Activated B cell treated with CpG ODN at 0.5 μM for 24 hours (primary cell): ENCODE measurements at places on chromosomes 1 and 21. TPM values are rescaled to one million over a fixed set of nuclear protein-coding genes. Genes with fewer than 3 reads are reported as not detected.

The MX2 gene
- 32.6 and 34.4 TPM in 2 replicates for total RNA-seq

- H3K4me1 ChIP-seq, result no peaks in the 10 kb centered on the region
- H3K27ac ChIP-seq, result no peak overlapping the region
- no peak for DNase-seq
These were observed 545.2 kb downstream of the LTN1 start for GRCh38 chr21:28447462-28447861.

The USH2A gene
- not detected in 2 replicates for total RNA-seq

The DAB1 gene
- not detected in 2 replicates for total RNA-seq

- peak overlapping the region; percentile 2 for H3K27ac ChIP-seq
- peaks cover 68% of the 10 kb centered on the region for H3K36me3 ChIP-seq
- no peaks in the 10 kb centered on the region for H3K27me3 ChIP-seq
- no peak for DNase-seq
- H3K4me3 ChIP-seq, result no peak overlapping the region
- H3K4me1 ChIP-seq, result peaks cover 2% of the 10 kb centered on the region
These were observed 25.5 kb upstream of the PSMG1 start for GRCh38 chr21:39208624-39209333.

- H3K27ac ChIP-seq, result peak overlapping the region; percentile 72
- DNase-seq, result peak; percentile 80
- H3K4me3 ChIP-seq, result peak overlapping the region; percentile 80
- peaks cover 17% of the 10 kb centered on the region for H3K36me3 ChIP-seq
- H3K27me3 ChIP-seq, result no peaks in the 10 kb centered on the region
These were observed 5.7 kb downstream of the KRTCAP2 start for GRCh38 chr1:155167166-155168104.

DNA sequence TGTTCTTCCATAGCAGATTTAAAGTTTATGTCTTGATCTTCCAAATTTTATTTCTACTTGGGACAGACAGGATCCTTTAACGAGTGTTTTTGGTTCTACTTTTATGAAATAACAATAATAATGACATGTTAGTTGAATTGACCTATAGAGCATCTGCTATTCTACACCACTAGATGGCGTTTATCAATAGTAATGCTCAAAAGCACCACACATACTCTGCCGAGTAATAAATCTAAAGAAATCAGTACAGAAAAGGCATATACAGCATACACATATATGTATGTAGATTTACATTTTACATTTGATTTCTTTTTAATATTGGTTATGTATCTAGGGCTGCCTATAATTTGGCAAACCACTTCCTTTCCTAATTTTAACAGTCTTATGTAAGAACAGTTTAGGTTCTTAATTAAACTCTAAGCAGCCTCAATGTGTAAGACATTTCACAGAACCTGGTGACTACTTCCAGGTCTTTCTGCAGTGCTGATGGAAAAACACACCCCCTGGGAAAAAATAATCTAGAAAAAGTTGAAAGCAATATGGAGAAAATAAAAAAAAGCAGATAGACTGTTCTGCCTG, 5.9 kb upstream of the SIPA1L2 start:
- no peak overlapping the region for H3K27ac ChIP-seq
- H3K36me3 ChIP-seq, result no peaks in the 10 kb centered on the region
- no peak overlapping the region for H3K4me3 ChIP-seq
- H3K4me1 ChIP-seq, result peaks cover 1% of the 10 kb centered on the region
- H3K27me3 ChIP-seq, result peaks cover 11% of the 10 kb centered on the region

DNA sequence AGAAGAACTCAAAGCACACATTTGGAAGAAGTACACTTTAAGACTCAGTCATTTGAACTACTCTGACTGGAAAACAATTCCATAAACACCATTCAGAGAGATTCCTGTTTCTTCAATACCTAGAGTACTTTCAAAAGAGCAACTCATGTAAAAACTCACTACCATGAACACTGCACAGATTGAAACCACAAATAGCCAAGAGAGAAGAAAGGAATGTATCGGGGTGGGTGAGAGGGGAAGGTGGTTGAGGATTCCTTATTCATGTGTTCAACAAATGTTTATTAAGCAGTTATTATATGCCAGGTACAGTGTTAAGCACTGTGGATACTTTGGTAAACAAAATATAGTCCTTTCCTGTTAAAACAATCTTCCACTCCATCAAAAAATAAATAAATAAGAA, 64.7 kb downstream of the NRIP1 start:
- H3K36me3 ChIP-seq, result peaks cover 19% of the 10 kb centered on the region
- no peak for DNase-seq
- peaks cover 35% of the 10 kb centered on the region for H3K4me1 ChIP-seq
- no peaks in the 10 kb centered on the region for H3K27me3 ChIP-seq
- H3K4me3 ChIP-seq, result no peak overlapping the region

The CAPN8 gene
- total RNA-seq, result not detected in 2 replicates

DNA sequence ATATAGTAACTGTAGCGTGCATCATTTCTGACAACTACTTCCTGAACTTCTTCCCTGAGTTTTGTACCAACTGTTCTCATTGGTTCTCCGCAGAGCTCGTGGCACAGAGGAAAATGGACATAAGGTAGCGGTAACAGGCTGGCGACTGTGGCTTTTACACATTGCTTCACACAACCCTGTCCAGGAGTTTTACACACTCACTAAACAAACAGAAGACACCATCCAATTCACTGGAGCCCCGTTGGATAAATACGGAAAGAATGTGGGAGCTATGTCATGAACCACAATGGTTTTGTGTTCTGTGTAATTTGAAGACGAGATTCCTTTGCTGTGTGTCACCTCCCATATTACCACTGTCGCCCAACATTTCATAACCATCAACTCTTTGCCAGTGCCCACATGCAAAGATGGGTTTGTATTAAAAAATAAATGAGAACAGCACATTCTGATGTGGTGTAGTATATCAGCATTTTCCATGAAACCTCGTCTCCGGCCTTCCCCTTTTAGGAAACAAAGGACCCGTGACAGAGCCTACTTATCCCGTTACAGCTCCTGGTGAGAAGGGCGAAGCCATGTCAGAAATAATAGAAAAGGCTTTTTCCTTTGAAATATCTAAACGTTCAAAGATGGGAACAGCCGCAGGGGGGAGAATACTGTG, 47.4 kb upstream of the ENAH start:
- H3K36me3 ChIP-seq, result no peaks in the 10 kb centered on the region
- no peak for DNase-seq
- H3K27me3 ChIP-seq, result peaks cover 2% of the 10 kb centered on the region
- no peak overlapping the region for H3K4me3 ChIP-seq
- H3K4me1 ChIP-seq, result no peaks in the 10 kb centered on the region

DNA sequence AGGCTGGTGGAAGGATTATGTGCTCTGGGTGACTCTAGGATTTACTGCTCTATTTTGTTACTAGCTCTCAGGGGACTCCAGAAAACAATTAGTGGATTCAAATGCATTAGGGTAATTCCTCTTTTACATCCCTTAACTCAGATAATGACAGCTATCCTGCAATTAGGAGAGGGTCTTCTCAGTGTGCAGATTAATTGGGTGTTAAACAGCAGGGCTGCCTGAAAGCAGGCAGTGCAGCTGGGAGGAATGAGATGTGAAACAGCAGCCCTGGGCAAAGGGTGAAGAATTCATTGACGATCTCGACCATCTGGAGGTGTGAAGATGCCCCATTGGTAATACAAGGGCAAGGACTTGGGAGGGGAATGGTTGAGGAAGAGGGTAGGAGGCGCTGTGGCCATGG, 66.1 kb downstream of the HTR6 start:
- no peak for DNase-seq
- no peak overlapping the region for H3K27ac ChIP-seq
- no peak overlapping the region for H3K4me3 ChIP-seq
- peaks cover 72% of the 10 kb centered on the region for H3K36me3 ChIP-seq

The NUDT17 gene
- total RNA-seq, result 2.9 and 5.4 TPM in 2 replicates

DNA sequence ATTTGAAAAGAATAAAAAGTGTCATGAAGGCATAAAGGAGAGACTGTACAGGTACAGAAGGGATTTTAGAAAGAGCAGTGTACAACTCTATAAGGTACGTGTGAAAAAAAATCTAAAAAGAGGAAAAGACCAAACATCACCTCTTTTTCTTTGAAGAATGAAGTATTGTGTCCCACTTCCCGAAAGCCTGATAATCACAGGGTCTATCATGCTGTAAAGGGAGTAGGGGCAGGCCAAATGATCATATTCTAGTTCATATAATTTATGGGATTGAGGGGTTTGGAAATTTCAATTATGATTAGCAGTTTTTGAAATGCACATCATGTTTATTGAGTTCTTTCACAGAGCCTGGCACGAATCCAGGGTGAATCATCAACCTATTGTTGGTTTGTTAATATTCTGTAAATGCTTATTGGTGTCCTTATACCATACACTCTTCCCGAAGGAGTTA, 910 bp upstream of the RERE start:
- peaks cover 9% of the 10 kb centered on the region for H3K36me3 ChIP-seq
- no peak for DNase-seq
- H3K27me3 ChIP-seq, result peaks cover 1% of the 10 kb centered on the region
- H3K27ac ChIP-seq, result peak overlapping the region; percentile 95
- peak overlapping the region; percentile 87 for H3K4me3 ChIP-seq

- H3K4me1 ChIP-seq, result no peaks in the 10 kb centered on the region
- no peak overlapping the region for H3K4me3 ChIP-seq
- H3K36me3 ChIP-seq, result no peaks in the 10 kb centered on the region
- no peak overlapping the region for H3K27ac ChIP-seq
- no peaks in the 10 kb centered on the region for H3K27me3 ChIP-seq
These were observed 572.1 kb downstream of the DPYD start for GRCh38 chr1:97348599-97349265.

DNA sequence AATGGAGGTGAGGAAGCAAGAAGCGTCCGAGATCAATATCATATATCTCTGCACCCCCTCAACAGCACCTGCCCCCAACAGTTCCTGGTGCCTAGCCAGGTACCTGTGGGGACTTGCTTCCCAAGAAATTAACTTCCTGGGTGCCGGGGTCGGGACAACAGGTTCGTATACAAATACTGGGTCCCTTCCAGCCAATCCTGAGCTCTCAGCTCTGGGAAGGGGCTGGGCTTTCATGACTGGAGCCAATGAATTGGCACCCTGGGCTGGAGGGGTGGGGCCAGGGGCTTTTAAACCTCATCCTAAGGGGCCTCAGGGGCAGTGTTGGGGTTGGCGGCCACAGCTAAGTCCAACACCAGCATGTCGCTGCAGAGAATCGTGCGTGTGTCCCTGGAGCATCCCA, at the start of gene PADI3:
PADI3 (plus strand) TSS at position 318 of the 400 bp plus-strand sequence; CDS start at position 358, 40 bp downstream.
- no peaks in the 10 kb centered on the region for H3K36me3 ChIP-seq
- no peak for DNase-seq

DNA sequence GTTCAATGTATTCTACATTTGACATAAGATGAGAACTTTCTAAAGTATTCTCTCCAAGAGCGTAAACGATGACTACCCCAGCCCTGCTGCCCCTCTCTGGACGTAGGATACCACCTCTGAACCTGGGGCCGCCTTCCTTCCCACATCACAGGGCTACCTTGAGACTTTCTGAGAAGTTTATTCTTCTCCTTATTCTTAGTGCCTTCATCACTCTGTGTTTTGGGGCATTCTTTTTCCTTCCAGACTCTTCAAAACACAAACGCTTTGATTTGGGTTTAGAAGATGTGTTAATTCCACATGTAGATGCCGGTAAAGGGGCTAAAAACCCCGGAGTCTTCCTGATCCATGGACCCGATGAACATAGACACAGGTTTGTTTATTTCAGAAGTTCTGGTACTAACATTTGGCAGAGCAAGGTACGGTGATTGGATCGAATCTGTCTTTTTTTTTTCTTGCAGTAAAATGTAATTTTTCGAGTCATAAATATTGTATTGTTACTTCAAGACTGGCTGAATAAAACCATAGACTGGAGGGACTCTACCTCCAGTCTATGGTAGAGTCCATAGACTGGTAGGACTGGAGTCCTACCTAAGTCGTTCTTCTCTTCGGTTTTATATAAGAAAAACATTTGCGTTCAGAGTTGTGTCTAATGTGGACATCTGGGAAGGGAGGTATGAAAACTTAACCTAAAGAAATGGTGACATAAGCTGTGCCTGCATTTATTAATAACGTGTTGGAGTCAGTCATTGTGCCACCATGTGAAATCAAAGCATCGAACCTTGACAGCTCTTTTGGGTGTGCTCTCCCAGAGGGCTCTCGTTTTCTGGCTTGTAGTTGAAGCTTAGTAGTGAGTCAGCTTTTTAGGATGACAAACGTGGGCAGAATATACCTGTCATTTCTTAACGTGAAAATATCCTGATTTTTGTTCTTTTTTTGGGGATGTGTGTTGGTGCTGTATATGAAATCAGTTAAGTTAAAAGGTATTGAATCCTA, 1.2 kb downstream of the MAN1A2 start:
- H3K27ac ChIP-seq, result peak overlapping the region; percentile 85
- no peak for DNase-seq
- peaks cover 71% of the 10 kb centered on the region for H3K4me1 ChIP-seq
- H3K36me3 ChIP-seq, result peaks cover 9% of the 10 kb centered on the region
- peak overlapping the region; percentile 95 for H3K4me3 ChIP-seq

The LYPD8 gene
- not detected in 2 replicates for total RNA-seq

GRCh38 chr1:61254634-61255357, 172.4 kb downstream of the NFIA start:
- peaks cover 12% of the 10 kb centered on the region for H3K4me1 ChIP-seq
- H3K27ac ChIP-seq, result no peak overlapping the region
- no peaks in the 10 kb centered on the region for H3K36me3 ChIP-seq
- H3K27me3 ChIP-seq, result peaks cover 2% of the 10 kb centered on the region

GRCh38 chr1:178142806-178143205, 48.9 kb downstream of the RASAL2 start:
- DNase-seq, result no peak
- H3K27ac ChIP-seq, result no peak overlapping the region
- no peaks in the 10 kb centered on the region for H3K4me1 ChIP-seq
- H3K27me3 ChIP-seq, result peaks cover 7% of the 10 kb centered on the region
- H3K4me3 ChIP-seq, result no peak overlapping the region
